ENCODE measurements at places on chromosomes 6 and 20. TPM values are rescaled to one million over a fixed set of nuclear protein-coding genes. Genes with fewer than 3 reads are reported as not detected.

Gene PROKR2
- total RNA-seq = not detected

Gene ZNF334
- total RNA-seq = 0.25 TPM

Gene ITCH
- total RNA-seq = 50.5 TPM

Gene HDAC2
- 49.7 TPM for total RNA-seq

Gene SLC24A3
- total RNA-seq = 0.25 TPM

Gene RHAG
- total RNA-seq = not detected

Gene OSBPL2
- 63.0 TPM for total RNA-seq

Gene KIAA0408
- total RNA-seq = 2.3 TPM

Gene DNAH8
- 0.10 TPM for total RNA-seq

Gene CRISP3
- total RNA-seq = not detected

Gene BFSP1
- total RNA-seq = 0.30 TPM

Gene SOX18
- total RNA-seq = 0.35 TPM

Gene LY6G5C
- 3.4 TPM for total RNA-seq

DNA sequence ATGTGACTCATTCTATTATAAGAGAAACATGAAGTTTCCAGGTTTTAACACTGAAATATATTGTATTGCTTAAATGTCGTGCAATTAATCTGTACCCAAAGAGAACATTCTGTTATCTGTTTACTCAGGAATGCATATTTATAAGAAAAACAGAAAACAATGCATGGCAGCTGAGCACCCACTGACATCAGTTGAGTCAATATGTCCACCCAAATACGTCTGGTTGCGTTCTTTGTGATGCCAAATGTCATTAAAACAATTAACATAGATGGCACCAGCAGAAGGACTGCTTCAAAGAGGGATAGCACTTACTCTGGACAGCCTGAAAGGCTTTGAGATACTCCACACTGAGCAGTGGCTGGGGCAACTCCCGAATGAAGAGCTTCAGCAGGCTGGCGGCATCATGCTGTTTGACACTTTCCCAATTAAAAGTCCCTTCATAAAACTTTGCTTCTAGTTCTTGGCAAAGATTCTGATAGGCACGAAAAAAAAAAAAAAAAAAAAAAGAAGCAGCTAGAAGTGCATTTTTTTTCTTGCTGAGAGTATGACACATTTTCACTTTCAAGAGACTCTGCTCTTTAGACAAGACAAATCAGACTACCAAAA, 102.3 kb downstream of the ARHGAP18 start:
- H3K27ac ChIP-seq = no peak overlapping the region
- H3K36me3 ChIP-seq = no peaks in the 10 kb centered on the region
- H3K4me1 ChIP-seq = no peaks in the 10 kb centered on the region
- no peaks in the 10 kb centered on the region for H3K27me3 ChIP-seq

- no peak overlapping the region for H3K27ac ChIP-seq
- H3K4me3 ChIP-seq = peak overlapping the region; percentile 39
- peaks cover 2% of the 10 kb centered on the region for H3K4me1 ChIP-seq
- no peak for DNase-seq
Measured at GRCh38 chr6:148700741-148701311, 46.0 kb upstream of the UST start.

GRCh38 chr6:149636124-149636523, 12.4 kb downstream of the KATNA1 start:
- no peak overlapping the region for H3K4me3 ChIP-seq
- no peaks in the 10 kb centered on the region for H3K4me1 ChIP-seq
- no peak overlapping the region for H3K27ac ChIP-seq

GRCh38 chr20:12014276-12014675, 96.6 kb downstream of the BTBD3 start:
- H3K27me3 ChIP-seq = no peaks in the 10 kb centered on the region
- no peaks in the 10 kb centered on the region for H3K4me1 ChIP-seq
- H3K36me3 ChIP-seq = no peaks in the 10 kb centered on the region
- DNase-seq = no peak
- no peak overlapping the region for H3K27ac ChIP-seq

GRCh38 chr6:121536345-121536744, 100.9 kb downstream of the GJA1 start:
- no peak overlapping the region for H3K4me3 ChIP-seq
- H3K36me3 ChIP-seq = no peaks in the 10 kb centered on the region
- no peaks in the 10 kb centered on the region for H3K4me1 ChIP-seq
- no peak for DNase-seq
- no peak overlapping the region for H3K27ac ChIP-seq

DNA sequence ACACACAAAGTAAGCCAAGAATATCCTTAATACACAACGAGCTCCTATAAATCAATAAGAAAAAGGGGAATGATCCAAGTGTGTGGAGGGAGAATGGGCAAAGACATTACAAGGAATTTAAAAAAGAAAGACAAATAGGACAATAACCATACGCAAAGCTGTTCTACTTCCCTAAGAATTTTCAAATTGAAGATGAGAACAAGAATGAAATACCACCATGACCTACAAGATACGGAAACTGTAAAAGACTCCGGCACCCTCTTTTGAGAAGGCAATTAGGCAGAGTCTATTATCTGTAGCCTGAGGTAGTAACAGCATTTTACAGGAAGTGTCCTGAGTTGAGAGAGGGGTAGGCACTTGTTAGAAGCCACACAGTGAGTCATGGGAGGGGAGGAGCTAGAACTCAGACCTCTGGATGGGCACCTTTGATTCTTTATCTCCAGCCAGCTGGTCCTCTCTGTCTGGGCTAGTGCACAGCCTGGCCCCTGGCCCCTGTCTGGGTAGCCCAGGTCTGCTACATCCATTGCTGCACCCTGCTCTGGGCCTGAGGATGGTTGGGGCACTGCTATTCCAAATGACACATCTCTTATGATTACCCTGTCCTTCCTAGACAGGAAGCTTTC, 15.3 kb downstream of the RSPO4 start:
- H3K4me3 ChIP-seq = no peak overlapping the region
- DNase-seq = no peak
- no peaks in the 10 kb centered on the region for H3K27me3 ChIP-seq
- H3K4me1 ChIP-seq = no peaks in the 10 kb centered on the region
- H3K27ac ChIP-seq = no peak overlapping the region

- DNase-seq = no peak
- no peaks in the 10 kb centered on the region for H3K36me3 ChIP-seq
- peaks cover 3% of the 10 kb centered on the region for H3K27me3 ChIP-seq
- no peak overlapping the region for H3K4me3 ChIP-seq
Measured at GRCh38 chr6:72464791-72465691, 156.8 kb upstream of the KCNQ5 start.

GRCh38 chr20:48292806-48293205, 507.5 kb upstream of the SULF2 start:
- no peaks in the 10 kb centered on the region for H3K36me3 ChIP-seq
- no peak overlapping the region for H3K27ac ChIP-seq
- no peaks in the 10 kb centered on the region for H3K4me1 ChIP-seq

DNA sequence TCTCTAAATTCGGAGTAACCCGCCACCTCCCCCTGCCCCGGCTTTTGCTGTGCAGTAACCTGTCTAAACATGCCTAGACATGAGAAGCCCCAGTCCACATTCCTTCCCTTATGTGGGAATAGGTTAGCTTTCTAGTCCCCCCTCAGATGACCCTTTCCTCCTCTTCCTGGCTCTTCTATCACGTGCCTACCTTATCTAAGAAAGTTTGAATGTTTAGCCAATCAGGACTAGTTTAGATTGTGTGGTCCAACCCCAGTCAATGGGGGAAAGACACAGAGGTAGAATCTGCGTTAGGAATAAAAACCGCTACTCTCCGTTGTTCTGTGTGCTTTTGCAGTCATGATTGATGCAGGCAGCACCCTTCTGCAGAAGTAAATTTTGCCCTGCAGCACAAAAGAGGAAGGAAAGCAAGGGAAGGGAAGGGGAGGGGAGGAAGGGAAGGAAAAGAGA, 69.0 kb upstream of the CD93 start:
- H3K27me3 ChIP-seq = no peaks in the 10 kb centered on the region
- H3K36me3 ChIP-seq = no peaks in the 10 kb centered on the region
- no peak for DNase-seq
- H3K27ac ChIP-seq = no peak overlapping the region
- H3K4me3 ChIP-seq = no peak overlapping the region

- no peaks in the 10 kb centered on the region for H3K36me3 ChIP-seq
- no peaks in the 10 kb centered on the region for H3K4me1 ChIP-seq
- H3K27me3 ChIP-seq = no peaks in the 10 kb centered on the region
- no peak overlapping the region for H3K4me3 ChIP-seq
- no peak for DNase-seq
Measured at GRCh38 chr6:46331461-46331860, 159.8 kb downstream of the RCAN2 start.

- no peak overlapping the region for H3K27ac ChIP-seq
- DNase-seq = no peak
- no peak overlapping the region for H3K4me3 ChIP-seq
- H3K27me3 ChIP-seq = no peaks in the 10 kb centered on the region
- no peaks in the 10 kb centered on the region for H3K4me1 ChIP-seq
Measured at GRCh38 chr6:31228476-31228875, 43.4 kb downstream of the HLA-C start.

DNA sequence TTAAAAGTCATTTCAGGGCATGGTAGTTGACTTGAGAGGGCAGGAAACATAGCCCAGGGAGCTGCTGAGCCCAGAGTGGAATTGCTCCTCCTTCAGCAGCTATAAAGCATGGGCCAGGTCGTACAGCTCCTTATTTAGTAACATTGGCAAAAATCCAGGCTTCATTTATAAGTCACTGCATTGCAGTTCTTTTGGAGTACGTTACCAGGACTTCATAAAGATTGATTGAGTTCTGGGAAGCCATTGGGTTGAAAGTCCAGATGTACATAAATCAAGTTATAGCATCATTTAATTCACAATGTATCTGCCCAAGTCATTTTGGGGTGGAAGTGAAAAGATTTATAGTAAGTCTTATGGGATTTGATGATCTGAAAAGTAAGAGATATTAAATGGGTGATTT, 53.0 kb upstream of the ANKEF1 start:
- no peaks in the 10 kb centered on the region for H3K36me3 ChIP-seq
- DNase-seq = no peak
- H3K27me3 ChIP-seq = no peaks in the 10 kb centered on the region
- no peaks in the 10 kb centered on the region for H3K4me1 ChIP-seq
- H3K27ac ChIP-seq = no peak overlapping the region

- DNase-seq = no peak
- H3K27me3 ChIP-seq = no peaks in the 10 kb centered on the region
- H3K4me3 ChIP-seq = no peak overlapping the region
- peak overlapping the region; percentile 73 for H3K27ac ChIP-seq
Measured at GRCh38 chr6:117549611-117550010, 52.7 kb downstream of the GOPC start.

DNA sequence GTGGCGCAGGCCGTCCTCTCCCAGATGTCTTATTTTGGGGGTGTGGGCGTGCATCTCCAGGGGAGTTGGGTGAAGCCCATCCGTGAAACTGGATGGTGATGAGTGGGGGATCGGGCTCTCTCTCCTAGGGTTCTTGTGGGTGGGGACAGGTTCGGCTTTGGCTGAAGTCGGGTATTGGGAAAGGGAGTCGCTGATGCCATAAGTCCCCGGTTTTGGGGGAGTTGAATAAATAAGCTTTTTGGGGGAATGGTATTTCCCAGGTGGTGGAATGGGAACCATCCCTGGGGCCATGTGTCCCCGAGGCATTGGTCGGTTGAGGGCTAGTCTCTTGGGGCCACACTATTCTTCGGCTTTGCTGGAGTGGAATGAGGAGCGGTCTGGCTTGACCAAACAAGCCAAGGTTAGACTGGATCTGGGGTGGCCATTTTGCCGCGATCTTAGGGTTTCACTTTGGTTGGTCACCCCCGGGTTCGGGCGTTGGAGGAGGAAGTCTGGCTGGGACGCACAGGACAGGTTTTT, 481 bp downstream of the ZNF133 start:
- H3K27ac ChIP-seq = peak overlapping the region; percentile 91
- peak overlapping the region; percentile 67 for H3K4me3 ChIP-seq
- no peaks in the 10 kb centered on the region for H3K27me3 ChIP-seq
- peaks cover 15% of the 10 kb centered on the region for H3K4me1 ChIP-seq
- H3K36me3 ChIP-seq = no peaks in the 10 kb centered on the region

DNA sequence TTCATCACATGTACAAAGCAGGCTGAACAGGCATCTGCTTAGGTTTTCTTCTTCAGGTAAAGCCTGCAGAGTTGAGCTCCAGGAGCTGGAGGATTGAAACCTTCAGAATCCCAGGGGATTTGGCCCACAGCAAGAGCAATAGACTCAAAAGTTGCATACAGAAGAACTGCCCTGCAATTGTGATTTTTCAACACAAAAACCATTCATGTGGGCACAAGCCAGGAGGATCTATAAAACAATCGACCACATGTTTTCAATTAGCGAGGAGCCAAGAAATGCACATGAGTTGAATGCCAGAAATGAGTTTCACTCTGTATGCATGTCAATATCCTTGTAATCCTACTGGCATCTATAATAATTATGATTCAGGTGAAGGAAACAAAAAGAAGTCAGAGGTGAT, 576.4 kb downstream of the HDGFL1 start:
- no peak overlapping the region for H3K27ac ChIP-seq
- DNase-seq = no peak
- H3K4me1 ChIP-seq = no peaks in the 10 kb centered on the region
- no peaks in the 10 kb centered on the region for H3K27me3 ChIP-seq

DNA sequence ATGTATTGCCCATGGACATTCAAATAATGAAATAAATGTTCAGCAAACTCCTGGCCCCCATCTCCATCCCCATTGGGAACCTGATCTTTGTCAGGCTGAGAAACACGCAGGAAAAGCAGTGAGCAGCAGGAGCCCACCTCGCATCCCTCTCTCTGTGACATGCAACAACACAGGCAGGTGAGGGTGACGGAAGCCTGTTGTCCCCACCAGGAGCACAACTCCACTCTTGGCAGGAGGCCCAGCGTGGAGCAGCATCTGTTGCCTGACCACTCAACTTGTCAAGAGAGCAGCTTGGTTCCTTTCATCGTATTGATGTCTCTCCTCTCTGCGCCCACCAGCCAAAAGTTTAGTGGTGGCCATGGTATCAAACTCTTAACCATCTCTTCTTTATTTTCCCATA, 586.9 kb upstream of the ARID1B start:
- no peak overlapping the region for H3K4me3 ChIP-seq
- H3K27me3 ChIP-seq = no peaks in the 10 kb centered on the region
- H3K4me1 ChIP-seq = peaks cover 7% of the 10 kb centered on the region
- no peaks in the 10 kb centered on the region for H3K36me3 ChIP-seq

DNA sequence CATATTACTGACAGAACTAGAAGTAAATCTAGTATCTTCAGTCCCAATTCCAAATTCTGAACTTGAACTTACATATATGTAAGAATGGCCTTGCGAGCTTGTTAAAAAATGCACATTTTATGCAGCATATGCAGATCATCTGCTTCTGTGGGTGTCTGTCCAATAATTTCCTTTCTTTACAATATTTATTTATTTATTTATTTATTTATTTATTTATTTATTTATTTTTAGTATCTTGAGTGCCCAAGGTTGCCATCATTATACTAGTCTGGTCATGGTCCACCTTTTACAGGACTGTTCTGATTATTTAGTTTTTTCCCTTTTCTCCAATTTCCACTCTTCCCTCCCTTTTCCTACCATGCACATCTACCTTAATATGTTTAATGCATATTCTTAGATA, 528.4 kb downstream of the COL12A1 start:
- H3K27me3 ChIP-seq = no peaks in the 10 kb centered on the region
- H3K36me3 ChIP-seq = no peaks in the 10 kb centered on the region
- DNase-seq = no peak
- H3K27ac ChIP-seq = no peak overlapping the region

- H3K4me1 ChIP-seq = peaks cover 56% of the 10 kb centered on the region
- H3K4me3 ChIP-seq = peak overlapping the region; percentile 52
- no peaks in the 10 kb centered on the region for H3K27me3 ChIP-seq
- H3K27ac ChIP-seq = peak overlapping the region; percentile 2
- DNase-seq = no peak
Measured at GRCh38 chr20:62142252-62143080, 728 bp downstream of the PSMA7 start.

Measured in T-cell (primary cell).